Left lung (tissue), 14 donors: ENCODE measurements at places on chromosomes 12 and 14. TPM values are rescaled to one million over a fixed set of nuclear protein-coding genes. Genes with fewer than 3 reads are reported as not detected.

The PZP gene
- 1.4 TPM for total RNA-seq

The OASL gene
- total RNA-seq = 4.8 TPM

The DDX11 gene
- 42.0 TPM for total RNA-seq

The GLT1D1 gene
- 17.6 TPM for total RNA-seq

The TMEM117 gene
- total RNA-seq = 4.9 TPM
